ENCODE measurements at places on chromosomes 2 and 18. TPM values are rescaled to one million over a fixed set of nuclear protein-coding genes. Genes with fewer than 3 reads are reported as not detected.

Gene RSAD2
- 12.5 TPM for total RNA-seq

Gene MARCO
- 18.7 TPM for total RNA-seq

Gene NTSR2
- not detected for total RNA-seq

Gene MRO
- total RNA-seq, result 0.49 TPM

Gene RBM44
- total RNA-seq, result 0.71 TPM

Measured in sigmoid colon (tissue), 7 donors.